ENCODE measurements at places on chromosomes 12 and 14.

- no peaks in the 10 kb centered on the region for H3K36me3 ChIP-seq
- H3K27ac ChIP-seq: no peak overlapping the region
- H3K4me1 ChIP-seq: no peaks in the 10 kb centered on the region
Measured at GRCh38 chr12:52634266-52635056, 16.1 kb upstream of the KRT73 start.

DNA sequence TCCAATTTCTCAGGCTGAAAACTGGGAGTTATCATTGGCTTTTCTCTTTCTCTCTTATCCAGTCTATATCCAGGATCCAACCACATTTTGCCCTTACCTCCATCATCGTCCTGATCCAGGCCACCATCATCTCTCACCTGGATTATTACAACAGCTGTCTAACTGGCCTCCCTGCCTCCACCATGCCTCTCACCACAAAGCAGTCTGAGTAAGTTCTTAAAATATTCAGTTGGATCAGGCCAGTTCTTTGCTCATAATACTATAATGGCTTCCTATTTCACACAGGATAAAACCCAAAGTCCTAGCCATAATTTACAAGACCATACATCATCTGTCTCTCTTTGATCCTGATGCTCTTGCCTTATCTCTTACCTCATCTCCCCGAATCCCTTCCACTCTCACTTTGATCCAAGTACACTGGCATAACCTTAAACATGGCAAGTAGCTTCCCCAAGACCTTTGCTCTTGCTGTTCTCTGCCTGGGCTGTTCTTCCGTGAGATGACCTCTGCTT, 133.4 kb upstream of the RAP1B start:
- H3K27me3 ChIP-seq: no peaks in the 10 kb centered on the region
- no peaks in the 10 kb centered on the region for H3K36me3 ChIP-seq
- H3K4me3 ChIP-seq: no peak overlapping the region
- peaks cover 5% of the 10 kb centered on the region for H3K4me1 ChIP-seq

DNA sequence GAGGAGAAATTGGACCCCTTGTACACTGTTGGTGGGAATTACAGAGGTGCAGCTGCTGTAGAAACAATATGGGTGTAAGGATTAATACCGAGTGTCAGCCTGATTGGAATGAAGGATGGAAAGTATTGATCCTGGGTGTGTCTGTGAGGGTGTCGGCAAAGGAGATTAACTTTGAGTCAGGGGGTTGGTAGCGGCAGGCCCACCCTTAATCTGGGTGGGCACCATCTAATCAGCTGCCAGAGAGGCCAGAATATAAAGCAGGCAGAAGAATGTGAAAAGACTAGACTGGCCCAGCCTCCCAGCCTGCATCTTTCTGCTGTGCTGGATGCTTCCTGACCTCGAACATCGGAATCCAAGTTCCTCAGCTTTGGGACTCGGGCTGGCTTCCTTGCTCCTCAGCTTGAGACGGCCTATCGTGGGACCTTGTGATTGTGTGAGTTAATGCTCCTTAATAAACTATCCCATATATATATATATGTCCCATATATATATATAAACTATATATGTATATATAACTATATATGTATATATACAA, 38.4 kb upstream of the PPP2R5C start:
- no peaks in the 10 kb centered on the region for H3K27me3 ChIP-seq
- DNase-seq: no peak
- no peaks in the 10 kb centered on the region for H3K36me3 ChIP-seq
- H3K27ac ChIP-seq: peak overlapping the region; percentile 90

- H3K4me3 ChIP-seq: no peak overlapping the region
- no peak for DNase-seq
- no peaks in the 10 kb centered on the region for H3K36me3 ChIP-seq
- H3K4me1 ChIP-seq: no peaks in the 10 kb centered on the region
- H3K27me3 ChIP-seq: peaks cover 55% of the 10 kb centered on the region
Measured at GRCh38 chr14:54642801-54643695, 76.1 kb downstream of the SAMD4A start.

- no peaks in the 10 kb centered on the region for H3K4me1 ChIP-seq
- H3K27ac ChIP-seq: no peak overlapping the region
- H3K4me3 ChIP-seq: no peak overlapping the region
Measured at GRCh38 chr12:82486524-82487235, 128.4 kb downstream of the METTL25 start.

DNA sequence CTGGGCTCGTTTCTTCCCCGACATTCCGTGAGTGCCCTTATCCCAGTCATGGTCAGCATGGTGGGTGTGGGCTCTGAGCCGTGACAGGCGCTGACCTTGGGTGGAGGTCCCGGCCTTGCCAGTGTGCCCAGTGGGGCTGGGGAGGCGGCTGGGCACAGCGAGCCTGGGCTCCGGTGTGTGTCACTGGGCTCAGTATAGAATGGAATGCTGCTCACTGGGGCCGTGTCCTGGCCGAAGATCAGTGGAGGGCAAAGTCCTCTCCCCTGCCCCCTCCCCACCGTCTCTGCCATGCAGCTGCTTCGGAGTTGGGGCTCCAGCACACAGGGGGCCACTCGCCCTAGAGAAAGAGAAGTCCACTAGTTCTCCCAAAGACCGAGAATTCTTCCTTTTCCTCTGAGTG, 164.4 kb downstream of the TSPAN9 start:
- H3K4me3 ChIP-seq: no peak overlapping the region
- no peak for DNase-seq
- peaks cover 9% of the 10 kb centered on the region for H3K27me3 ChIP-seq
- H3K4me1 ChIP-seq: no peaks in the 10 kb centered on the region

- peaks cover 3% of the 10 kb centered on the region for H3K27me3 ChIP-seq
- H3K27ac ChIP-seq: no peak overlapping the region
- peaks cover 5% of the 10 kb centered on the region for H3K36me3 ChIP-seq
- no peak for DNase-seq
Measured at GRCh38 chr14:99389174-99389826, 91.4 kb downstream of the SETD3 start.

- H3K36me3 ChIP-seq: peaks cover 91% of the 10 kb centered on the region
- peaks cover 12% of the 10 kb centered on the region for H3K4me1 ChIP-seq
- H3K4me3 ChIP-seq: no peak overlapping the region
- no peak for DNase-seq
Measured at GRCh38 chr14:105011312-105011990, 9.4 kb downstream of the CDCA4 start.

DNA sequence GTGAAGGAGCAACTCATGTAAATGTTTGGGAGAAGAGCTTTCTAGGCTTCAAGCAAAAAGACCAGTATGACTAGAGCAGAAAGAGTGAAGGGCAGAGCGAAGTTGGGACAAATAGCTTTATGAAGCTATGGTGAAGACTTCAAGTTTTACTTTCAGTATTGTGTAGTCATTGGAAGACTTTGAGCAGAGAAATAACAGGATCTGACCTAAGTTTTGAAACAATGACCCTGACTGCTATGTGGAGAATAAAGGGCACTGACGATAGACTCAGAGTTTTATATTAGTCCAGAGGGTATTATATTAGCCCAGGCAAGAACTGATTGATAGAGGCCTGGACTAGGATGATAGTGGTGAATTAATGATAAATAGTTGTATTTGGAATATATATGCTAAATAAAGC, 187.3 kb downstream of the KTN1 start:
- H3K36me3 ChIP-seq: no peaks in the 10 kb centered on the region
- no peak overlapping the region for H3K27ac ChIP-seq
- DNase-seq: no peak
- H3K27me3 ChIP-seq: no peaks in the 10 kb centered on the region
- no peaks in the 10 kb centered on the region for H3K4me1 ChIP-seq

DNA sequence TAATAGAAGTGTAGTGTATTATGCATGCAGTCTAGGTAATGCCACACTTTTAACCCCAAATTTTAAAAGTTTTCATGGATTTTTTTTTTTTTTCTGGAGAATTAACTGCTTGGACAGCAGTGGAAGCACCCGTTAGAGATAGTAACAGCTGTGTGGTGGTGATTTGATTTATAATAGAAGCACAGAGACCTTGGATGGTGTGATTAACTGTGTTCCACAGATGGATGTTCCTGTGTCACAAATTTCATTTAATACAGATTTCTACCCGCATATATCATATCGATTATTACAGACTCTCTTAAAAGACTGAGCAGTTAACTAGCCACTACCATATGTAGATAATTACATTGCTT, 47.0 kb downstream of the IFT81 start:
- no peaks in the 10 kb centered on the region for H3K27me3 ChIP-seq
- H3K4me3 ChIP-seq: no peak overlapping the region
- no peak for DNase-seq

DNA sequence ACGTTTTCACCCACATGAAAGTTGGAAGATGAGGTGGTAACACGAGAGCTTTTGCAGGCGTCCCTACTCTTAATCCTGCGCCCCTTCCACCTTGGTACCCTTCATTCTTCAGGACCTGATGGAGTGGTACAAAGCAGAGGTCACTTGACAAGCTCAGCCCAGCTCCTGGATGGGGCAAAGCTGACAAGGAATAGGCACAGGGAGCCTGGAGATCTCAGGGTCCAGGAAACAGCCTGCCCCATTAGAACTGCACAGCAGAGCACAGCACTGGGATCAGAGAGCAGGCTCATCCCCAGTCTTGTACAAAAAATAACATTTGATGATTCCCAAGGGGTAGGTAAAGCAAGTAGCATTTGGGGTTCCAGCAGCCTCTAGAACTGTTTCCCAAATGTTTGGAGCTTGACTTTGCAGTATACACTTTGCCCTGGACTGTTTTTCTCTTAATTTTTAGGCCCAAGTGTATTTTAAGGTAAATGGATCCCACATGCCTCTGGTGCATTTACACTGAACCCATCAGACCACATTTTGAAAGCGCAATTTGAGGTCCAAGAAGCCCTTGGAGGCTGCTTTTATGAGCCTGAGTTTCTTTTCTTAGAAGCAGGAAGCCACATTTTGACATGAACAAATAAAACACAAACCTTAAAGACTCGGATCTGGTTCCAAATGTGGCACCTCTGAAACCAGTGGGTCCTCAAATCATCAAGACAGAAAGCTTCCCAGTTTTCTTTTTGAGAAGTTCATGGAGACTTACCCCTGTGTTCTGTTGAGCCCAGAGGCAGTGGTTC, 633 bp downstream of the TC2N start:
- H3K4me1 ChIP-seq: peaks cover 76% of the 10 kb centered on the region
- H3K4me3 ChIP-seq: 0 out of 2 replicates have a peak overlapping the region, but pooled peaks have one; percentile 23

GRCh38 chr12:59066445-59066844, 146.1 kb upstream of the LRIG3 start:
- H3K36me3 ChIP-seq: no peaks in the 10 kb centered on the region
- H3K4me3 ChIP-seq: no peak overlapping the region
- H3K27ac ChIP-seq: no peak overlapping the region
- no peaks in the 10 kb centered on the region for H3K4me1 ChIP-seq
- DNase-seq: no peak
- H3K27me3 ChIP-seq: no peaks in the 10 kb centered on the region

- DNase-seq: no peak
- no peak overlapping the region for H3K27ac ChIP-seq
- H3K36me3 ChIP-seq: no peaks in the 10 kb centered on the region
Measured at GRCh38 chr12:105761075-105761474, 377.7 kb downstream of the NUAK1 start.

DNA sequence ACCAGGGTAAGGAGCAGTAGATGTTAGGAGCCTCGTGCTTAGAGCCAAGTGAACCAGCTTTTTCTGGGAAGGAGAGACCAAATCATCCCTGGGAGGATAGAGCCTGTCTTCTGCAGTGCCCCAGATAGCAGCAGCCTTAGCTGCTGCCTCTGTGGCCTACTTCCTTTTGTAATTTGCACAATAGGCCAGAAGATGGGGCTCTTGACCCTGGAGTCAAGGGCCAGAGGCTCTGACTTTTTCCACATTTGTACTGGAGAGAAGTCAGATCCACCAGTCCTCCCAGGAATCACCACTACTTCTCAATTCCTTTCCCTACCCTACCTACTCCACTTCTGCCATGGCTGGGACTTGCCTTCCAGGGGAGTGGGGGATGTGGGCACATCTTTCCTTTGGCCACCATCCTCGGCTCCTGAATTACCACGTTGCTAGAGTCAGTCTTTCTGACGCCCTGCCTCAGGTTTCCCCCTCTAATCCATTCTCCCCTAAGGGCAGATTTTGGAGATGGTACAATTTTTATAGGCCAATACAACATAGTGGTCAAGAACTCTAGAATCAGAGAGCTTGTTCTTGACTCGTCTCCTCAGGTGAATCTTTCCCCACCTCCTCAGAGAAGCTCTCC, 3.3 kb upstream of the SLC4A8 start:
- peak; percentile 72 for DNase-seq
- H3K4me1 ChIP-seq: peaks cover 34% of the 10 kb centered on the region
- H3K4me3 ChIP-seq: no peak overlapping the region
- H3K27ac ChIP-seq: no peak overlapping the region
- H3K27me3 ChIP-seq: no peaks in the 10 kb centered on the region
- H3K36me3 ChIP-seq: no peaks in the 10 kb centered on the region

DNA sequence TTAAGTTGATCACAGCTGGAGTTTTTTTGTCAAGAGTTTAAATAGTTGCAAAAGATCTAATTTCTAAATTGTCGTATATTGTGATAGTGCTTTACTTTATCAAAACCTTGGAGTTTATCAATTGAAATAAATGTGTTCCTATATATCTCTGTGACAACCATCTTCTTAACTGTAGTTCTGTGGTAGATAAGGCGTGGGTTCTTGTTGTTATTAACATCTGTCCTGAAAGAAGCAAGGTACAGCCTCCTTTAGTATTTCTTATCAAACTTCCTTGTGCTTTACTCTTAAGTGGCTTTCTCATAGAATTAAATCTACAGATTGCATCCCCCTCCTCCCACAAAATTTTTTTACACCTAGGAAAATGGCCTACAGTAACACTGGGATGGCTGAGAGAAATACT, 7.3 kb downstream of the SCYL2 start:
- H3K36me3 ChIP-seq: peaks cover 4% of the 10 kb centered on the region
- H3K4me1 ChIP-seq: peaks cover 10% of the 10 kb centered on the region
- no peaks in the 10 kb centered on the region for H3K27me3 ChIP-seq

GRCh38 chr12:67826946-67827720, 162.1 kb upstream of the IFNG-AS1 start:
- H3K4me1 ChIP-seq: no peaks in the 10 kb centered on the region
- no peak for DNase-seq
- no peaks in the 10 kb centered on the region for H3K36me3 ChIP-seq
- H3K4me3 ChIP-seq: no peak overlapping the region
- H3K27ac ChIP-seq: no peak overlapping the region

GRCh38 chr12:6277982-6278438, 32.5 kb upstream of the PLEKHG6 start:
- H3K4me1 ChIP-seq: peaks cover 9% of the 10 kb centered on the region
- peaks cover 19% of the 10 kb centered on the region for H3K27me3 ChIP-seq
- DNase-seq: no peak
- no peak overlapping the region for H3K27ac ChIP-seq
- no peak overlapping the region for H3K4me3 ChIP-seq

DNA sequence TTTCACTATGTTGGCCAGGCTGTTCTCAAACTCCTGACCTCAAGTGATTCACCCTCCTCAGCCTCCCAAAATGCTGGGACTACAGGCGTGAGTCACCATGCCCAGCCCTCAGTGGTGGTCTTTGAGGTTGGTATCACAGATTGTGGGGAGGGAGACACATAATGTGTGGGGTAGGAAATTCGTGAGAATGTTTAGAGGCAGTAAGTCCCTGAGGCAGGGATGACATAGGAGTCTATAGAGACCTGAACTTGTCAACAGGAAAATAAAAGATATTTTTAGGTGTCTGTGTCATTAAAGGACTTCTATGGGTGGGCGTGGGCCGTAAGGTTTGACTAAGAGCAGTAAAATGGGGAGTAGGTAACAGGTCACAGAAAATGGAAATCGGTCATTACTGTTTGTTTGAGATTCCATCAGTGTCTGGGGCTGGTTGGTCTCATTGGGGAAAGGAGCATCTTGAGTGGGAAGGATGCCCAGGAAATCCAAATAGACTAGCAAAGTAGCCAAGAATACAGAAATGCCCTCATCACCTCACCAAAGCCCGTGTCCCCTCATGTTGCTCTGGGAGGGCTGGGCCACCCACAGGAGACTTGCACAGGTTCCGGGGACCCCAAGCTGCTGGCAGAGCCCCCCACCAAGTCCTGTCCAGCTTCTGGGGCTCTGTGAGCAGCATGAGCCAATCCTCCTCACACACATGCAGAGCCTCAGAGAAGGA, 63.6 kb upstream of the BCL2L14 start:
- no peak overlapping the region for H3K27ac ChIP-seq
- peaks cover 5% of the 10 kb centered on the region for H3K27me3 ChIP-seq
- DNase-seq: no peak

Measured in DND-41 (cell line).